ENCODE measurements at places on chromosomes 7 and 10. TPM values are rescaled to one million over a fixed set of nuclear protein-coding genes. Genes with fewer than 3 reads are reported as not detected.

DNA sequence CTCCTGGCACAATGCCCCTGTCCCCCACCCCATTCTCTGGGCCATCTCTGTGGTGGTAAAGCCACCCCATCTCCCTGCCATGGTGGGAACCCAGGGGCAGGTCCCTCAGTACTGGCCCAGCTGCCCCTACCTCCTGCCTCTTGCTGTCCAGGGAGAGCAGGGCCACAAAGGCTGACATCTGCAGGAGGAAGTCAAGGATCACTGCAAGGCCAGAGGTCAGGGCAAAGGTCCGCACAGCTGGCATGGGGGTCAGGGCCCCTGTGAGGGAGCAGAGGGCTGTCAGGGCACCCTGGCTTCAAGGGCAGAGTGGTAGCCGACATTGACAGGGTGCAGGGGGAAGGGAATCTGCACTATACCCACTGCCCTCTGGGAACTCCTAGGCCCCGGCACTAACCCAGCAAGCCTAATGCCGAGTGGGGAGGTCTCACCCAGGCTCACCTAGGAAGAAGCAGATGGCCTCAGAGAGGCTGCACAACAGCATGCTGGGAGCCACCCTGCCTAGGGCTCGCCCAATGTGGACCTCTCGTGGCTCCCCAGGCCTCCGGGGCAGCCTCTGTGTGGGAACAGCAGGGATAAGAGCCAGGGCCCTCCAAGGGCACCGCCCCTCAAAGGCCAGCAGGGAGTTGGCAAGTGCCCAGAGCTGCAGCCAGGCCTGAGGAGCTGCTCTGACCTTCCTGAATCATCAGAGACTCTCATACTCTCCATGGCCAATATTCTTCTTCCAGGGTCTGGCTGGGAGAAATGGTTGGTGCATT, 7.7 kb downstream of the NPC1L1 start:
- H3K4me3 ChIP-seq = no peak overlapping the region
- no peak overlapping the region for H3K27ac ChIP-seq
- no peak for DNase-seq
- peaks cover 8% of the 10 kb centered on the region for H3K36me3 ChIP-seq

- H3K36me3 ChIP-seq = peaks cover 9% of the 10 kb centered on the region
- peaks cover 31% of the 10 kb centered on the region for H3K4me1 ChIP-seq
- peak; percentile 5 for DNase-seq
- no peaks in the 10 kb centered on the region for H3K27me3 ChIP-seq
- H3K4me3 ChIP-seq = peak overlapping the region; percentile 100
Measured at GRCh38 chr7:135976312-135977006, 700 bp downstream of the MTPN start.

- no peak for DNase-seq
- H3K27ac ChIP-seq = no peak overlapping the region
- peaks cover 28% of the 10 kb centered on the region for H3K4me1 ChIP-seq
- H3K27me3 ChIP-seq = peaks cover 2% of the 10 kb centered on the region
- no peaks in the 10 kb centered on the region for H3K36me3 ChIP-seq
Measured at GRCh38 chr10:78626471-78626870, 442.3 kb upstream of the ZMIZ1 start.

- H3K4me3 ChIP-seq = no peak overlapping the region
- peaks cover 14% of the 10 kb centered on the region for H3K4me1 ChIP-seq
- peak; percentile 72 for DNase-seq
- no peak overlapping the region for H3K27ac ChIP-seq
- no peaks in the 10 kb centered on the region for H3K36me3 ChIP-seq
Measured at GRCh38 chr10:125911990-125912389, 15.6 kb downstream of the FANK1 start.

DNA sequence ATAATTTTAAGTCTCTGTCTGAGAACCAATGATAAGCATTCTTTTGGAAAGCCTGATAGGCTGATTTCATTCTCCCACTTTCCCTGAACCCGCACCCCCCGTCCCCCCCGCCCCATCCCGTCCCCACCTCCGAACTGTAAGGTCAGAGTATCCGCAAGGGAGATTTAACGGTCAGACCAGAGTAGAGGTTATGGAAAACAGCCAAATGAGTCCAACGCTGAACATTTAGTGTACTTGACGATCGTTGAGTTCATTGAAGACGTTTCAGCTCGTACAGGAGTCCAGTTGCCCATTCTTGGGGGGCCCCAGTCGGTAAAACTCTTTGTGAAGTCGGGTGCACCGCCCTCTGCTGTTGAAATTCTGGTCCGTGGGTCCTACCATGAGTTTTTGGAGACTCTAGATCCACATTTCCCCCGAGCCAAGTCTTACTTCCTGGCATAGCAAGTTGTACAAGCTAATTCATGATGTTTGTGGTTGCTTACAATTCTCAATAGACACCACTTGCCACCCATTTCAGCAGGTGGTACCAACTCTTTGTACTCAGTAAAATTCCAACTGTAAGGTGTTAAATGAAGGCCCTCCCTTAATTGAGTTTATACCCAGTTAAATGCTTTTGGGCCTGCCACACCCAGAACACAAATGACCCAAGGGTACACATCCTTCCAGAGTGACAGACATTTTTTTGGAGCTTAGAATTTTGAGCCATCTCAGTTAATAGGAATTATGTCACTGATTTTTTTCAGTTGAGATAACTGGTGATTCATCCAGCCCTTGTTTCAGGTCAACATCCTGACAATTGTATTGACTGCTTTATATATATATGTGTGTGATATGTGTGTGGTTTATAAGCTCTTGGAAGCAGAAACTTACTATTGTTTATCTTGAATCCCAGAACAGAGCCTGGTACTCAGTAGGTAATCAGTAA, 1.2 kb downstream of the MARCHF5 start:
- peak; percentile 28 for DNase-seq
- peak overlapping the region; percentile 99 for H3K4me3 ChIP-seq
- no peaks in the 10 kb centered on the region for H3K27me3 ChIP-seq
- H3K36me3 ChIP-seq = no peaks in the 10 kb centered on the region
- H3K27ac ChIP-seq = peak overlapping the region; percentile 90

DNA sequence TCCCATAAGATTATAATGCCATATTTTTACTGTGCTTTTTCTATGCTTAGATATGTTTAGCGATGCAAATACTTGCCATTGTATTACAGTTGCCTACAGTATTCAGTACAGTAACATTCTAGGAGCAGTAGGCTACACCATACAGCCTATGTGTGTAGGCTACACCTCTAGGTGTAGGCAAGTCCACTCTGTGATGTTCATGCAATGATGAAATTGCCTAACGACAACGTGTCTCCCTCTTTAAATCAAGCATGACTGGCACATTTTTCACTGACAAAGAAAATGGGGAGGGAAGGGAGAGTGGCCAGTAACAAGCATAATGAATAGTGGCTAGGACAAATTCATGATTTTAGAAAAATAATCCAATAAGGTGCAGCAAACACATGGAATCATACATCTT, 1.7 kb downstream of the NCAPG2 start:
- peaks cover 30% of the 10 kb centered on the region for H3K36me3 ChIP-seq
- peak overlapping the region; percentile 98 for H3K4me3 ChIP-seq
- H3K27ac ChIP-seq = peak overlapping the region; percentile 37
- DNase-seq = no peak
- H3K27me3 ChIP-seq = no peaks in the 10 kb centered on the region
- peaks cover 51% of the 10 kb centered on the region for H3K4me1 ChIP-seq

GRCh38 chr10:109915566-109915965, 7.7 kb downstream of the XPNPEP1 start:
- DNase-seq = no peak
- peaks cover 11% of the 10 kb centered on the region for H3K36me3 ChIP-seq
- peak overlapping the region; percentile 17 for H3K27ac ChIP-seq
- H3K27me3 ChIP-seq = no peaks in the 10 kb centered on the region
- no peak overlapping the region for H3K4me3 ChIP-seq

- no peak overlapping the region for H3K4me3 ChIP-seq
- H3K4me1 ChIP-seq = no peaks in the 10 kb centered on the region
- DNase-seq = no peak
- no peaks in the 10 kb centered on the region for H3K27me3 ChIP-seq
- no peaks in the 10 kb centered on the region for H3K36me3 ChIP-seq
Measured at GRCh38 chr7:68998136-68998535, 600.1 kb upstream of the AUTS2 start.

DNA sequence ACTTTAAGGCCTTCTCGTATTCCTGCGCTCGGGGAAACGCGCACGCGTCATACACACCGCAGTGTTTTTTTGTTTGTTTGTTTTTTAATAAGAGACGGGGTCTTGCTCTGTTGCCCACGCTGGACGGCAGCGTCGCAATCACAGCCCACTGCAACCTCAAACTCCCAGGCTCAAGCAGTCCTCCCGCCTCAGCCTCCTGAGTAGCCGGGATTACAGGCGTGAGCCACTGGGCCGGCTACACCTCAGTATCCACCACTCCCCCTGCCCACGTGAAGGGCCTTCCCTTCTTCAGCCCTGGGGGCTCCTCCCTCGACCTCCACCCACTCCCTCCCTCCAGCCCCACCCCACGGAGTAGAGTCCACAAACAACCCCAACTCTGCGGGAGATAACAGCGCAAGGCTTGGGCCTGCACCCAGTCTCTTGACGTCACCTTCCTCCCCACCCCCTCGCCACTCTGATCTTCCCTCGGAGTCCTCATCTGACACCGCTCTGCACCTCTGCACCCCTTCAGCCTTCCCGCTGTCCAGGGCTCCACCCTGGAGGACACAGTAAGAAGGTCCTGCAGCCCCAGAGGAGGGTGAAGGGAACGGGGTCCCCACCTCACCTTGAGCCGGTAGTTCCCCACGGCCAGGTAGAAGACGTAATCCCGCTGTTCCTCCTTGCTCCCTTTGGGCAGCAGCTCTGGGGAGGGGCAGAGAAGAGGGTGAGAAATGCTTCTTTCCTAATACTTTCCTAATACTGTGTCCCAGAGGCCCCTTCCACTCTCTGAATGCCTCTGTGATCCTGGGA, 2.8 kb upstream of the CLDN15 start:
- H3K36me3 ChIP-seq = peaks cover 8% of the 10 kb centered on the region
- peaks cover 57% of the 10 kb centered on the region for H3K4me1 ChIP-seq
- no peak overlapping the region for H3K27ac ChIP-seq
- DNase-seq = no peak
- H3K27me3 ChIP-seq = no peaks in the 10 kb centered on the region
- no peak overlapping the region for H3K4me3 ChIP-seq

- no peak for DNase-seq
- no peaks in the 10 kb centered on the region for H3K27me3 ChIP-seq
- H3K27ac ChIP-seq = no peak overlapping the region
- H3K4me3 ChIP-seq = no peak overlapping the region
- no peaks in the 10 kb centered on the region for H3K4me1 ChIP-seq
Measured at GRCh38 chr7:103632005-103632639, 186.1 kb upstream of the SLC26A5 start.

- no peak for DNase-seq
- H3K4me1 ChIP-seq = no peaks in the 10 kb centered on the region
- no peak overlapping the region for H3K27ac ChIP-seq
- no peaks in the 10 kb centered on the region for H3K27me3 ChIP-seq
- H3K36me3 ChIP-seq = no peaks in the 10 kb centered on the region
Measured at GRCh38 chr7:134865001-134865845, 85.8 kb downstream of the CALD1 start.

DNA sequence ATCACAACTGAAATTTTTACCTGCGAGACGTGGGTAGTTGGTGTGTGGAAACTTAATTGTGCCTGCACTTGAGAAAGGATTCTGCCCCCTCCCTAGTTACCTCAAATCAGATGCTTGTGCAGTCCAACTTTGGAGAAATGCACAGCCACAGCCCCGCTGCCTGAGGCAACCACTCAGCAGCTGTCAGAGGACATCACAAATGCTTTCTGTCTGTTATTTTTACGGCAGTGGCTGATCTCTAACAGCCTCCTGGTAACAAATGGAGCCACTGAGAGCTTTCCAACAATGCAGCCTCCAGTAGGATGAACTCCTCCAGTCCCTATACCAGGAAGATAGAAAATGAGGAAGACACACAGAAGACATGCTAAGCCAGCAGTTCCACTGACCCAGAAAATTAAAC, 712.2 kb upstream of the GHITM start:
- H3K27ac ChIP-seq = no peak overlapping the region
- DNase-seq = no peak
- H3K4me1 ChIP-seq = no peaks in the 10 kb centered on the region
- H3K27me3 ChIP-seq = no peaks in the 10 kb centered on the region
- H3K36me3 ChIP-seq = no peaks in the 10 kb centered on the region
- H3K4me3 ChIP-seq = no peak overlapping the region

- H3K4me1 ChIP-seq = peaks cover 52% of the 10 kb centered on the region
- H3K27me3 ChIP-seq = no peaks in the 10 kb centered on the region
- no peak for DNase-seq
- no peaks in the 10 kb centered on the region for H3K36me3 ChIP-seq
Measured at GRCh38 chr7:20220921-20221547, 3.9 kb upstream of the MACC1 start.

GRCh38 chr7:123847868-123848267, 2.9 kb downstream of the HYAL4 start:
- H3K27ac ChIP-seq = no peak overlapping the region
- peaks cover 20% of the 10 kb centered on the region for H3K4me1 ChIP-seq
- H3K27me3 ChIP-seq = no peaks in the 10 kb centered on the region
- no peaks in the 10 kb centered on the region for H3K36me3 ChIP-seq

- peaks cover 7% of the 10 kb centered on the region for H3K4me1 ChIP-seq
- peak; percentile 43 for DNase-seq
- H3K27me3 ChIP-seq = no peaks in the 10 kb centered on the region
- H3K27ac ChIP-seq = no peak overlapping the region
Measured at GRCh38 chr7:46131916-46132795, 211.1 kb upstream of the IGFBP3 start.

GRCh38 chr10:127964621-127965020, 57.7 kb downstream of the PTPRE start:
- no peak overlapping the region for H3K27ac ChIP-seq
- DNase-seq = no peak
- no peaks in the 10 kb centered on the region for H3K36me3 ChIP-seq
- H3K4me1 ChIP-seq = no peaks in the 10 kb centered on the region
- H3K4me3 ChIP-seq = no peak overlapping the region

- H3K27me3 ChIP-seq = no peaks in the 10 kb centered on the region
- peak overlapping the region; percentile 90 for H3K4me3 ChIP-seq
- H3K36me3 ChIP-seq = no peaks in the 10 kb centered on the region
- H3K27ac ChIP-seq = peak overlapping the region; percentile 74
- peaks cover 46% of the 10 kb centered on the region for H3K4me1 ChIP-seq
Measured at GRCh38 chr10:117373823-117374505, 1.3 kb downstream of the PDZD8 start.

GRCh38 chr10:91520661-91521060, 110.5 kb downstream of the HECTD2 start:
- H3K27ac ChIP-seq = no peak overlapping the region
- DNase-seq = no peak
- no peaks in the 10 kb centered on the region for H3K36me3 ChIP-seq
- H3K4me1 ChIP-seq = peaks cover 9% of the 10 kb centered on the region
- no peaks in the 10 kb centered on the region for H3K27me3 ChIP-seq

PBLD gene
- 3.1 TPM for total RNA-seq

AEBP1 gene
- not detected for total RNA-seq

VPS37D gene
- 6.3 TPM for total RNA-seq

PNLIPRP3 gene
- not detected for total RNA-seq

ASCC1 gene
- total RNA-seq = 51.0 TPM

MAGI2 gene
- total RNA-seq = 3.8 TPM

ACBD5 gene
- total RNA-seq = 14.8 TPM

LRRN3 gene
- total RNA-seq = not detected

KMT2C gene
- 14.4 TPM for total RNA-seq

UCMA gene
- not detected for total RNA-seq
